ENCODE measurements at places on chromosomes 5 and 9.

DNA sequence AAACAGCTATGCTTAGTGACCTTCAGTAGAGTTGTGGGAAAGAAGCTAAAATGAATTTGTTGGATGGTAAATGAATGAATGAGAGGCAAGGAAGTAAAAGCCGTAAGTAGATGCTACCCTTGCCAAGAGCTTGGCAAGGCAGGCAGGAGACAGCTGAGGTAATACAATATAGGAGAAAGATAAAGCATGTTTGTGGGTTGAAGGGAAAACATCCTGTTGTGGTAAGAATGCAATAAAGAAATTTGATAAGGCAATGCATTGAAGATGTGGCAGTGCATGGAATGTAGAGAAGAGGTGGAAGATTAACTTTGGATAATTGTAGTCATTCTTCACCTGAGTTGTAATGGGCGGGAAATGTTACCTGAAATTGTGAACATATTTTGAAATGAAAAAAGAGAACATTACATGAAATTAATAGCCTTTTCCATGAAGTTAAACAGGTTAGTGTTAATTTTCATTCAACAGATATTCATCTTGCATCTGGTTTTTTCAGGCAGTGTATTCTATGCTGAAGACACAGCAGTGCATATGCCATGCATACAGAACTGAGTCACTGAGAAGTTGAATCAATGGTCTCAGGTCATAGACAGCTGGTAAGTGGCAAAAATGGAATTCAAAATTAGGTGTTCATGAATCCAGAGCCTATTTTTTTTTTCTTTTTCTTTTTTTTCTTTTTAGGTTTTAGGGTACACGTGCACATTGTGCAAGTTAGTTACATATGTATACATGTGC is 43.4 kb upstream of the SPINK5 start:
- DNase-seq = no peak

DNA sequence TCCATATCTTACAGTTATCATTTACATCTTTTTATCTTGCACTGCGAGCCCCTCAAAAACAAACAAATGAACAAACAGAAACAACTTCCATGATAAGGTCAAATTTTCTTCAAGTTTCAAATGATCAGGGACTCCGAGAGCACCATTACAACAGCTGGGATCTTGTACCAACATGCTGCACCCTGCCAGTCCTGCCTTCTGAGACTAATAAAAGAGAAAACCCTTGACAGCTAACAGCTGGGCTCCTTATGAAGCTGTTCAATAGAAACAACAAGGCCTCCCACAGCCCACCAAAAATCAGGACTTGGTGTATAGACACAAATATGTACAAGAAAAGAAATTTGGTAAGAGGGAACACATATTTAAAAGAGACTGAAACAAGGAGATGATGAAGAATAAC is 985.3 kb upstream of the DMAC1 start:
- peak; percentile 33 for DNase-seq

DNA sequence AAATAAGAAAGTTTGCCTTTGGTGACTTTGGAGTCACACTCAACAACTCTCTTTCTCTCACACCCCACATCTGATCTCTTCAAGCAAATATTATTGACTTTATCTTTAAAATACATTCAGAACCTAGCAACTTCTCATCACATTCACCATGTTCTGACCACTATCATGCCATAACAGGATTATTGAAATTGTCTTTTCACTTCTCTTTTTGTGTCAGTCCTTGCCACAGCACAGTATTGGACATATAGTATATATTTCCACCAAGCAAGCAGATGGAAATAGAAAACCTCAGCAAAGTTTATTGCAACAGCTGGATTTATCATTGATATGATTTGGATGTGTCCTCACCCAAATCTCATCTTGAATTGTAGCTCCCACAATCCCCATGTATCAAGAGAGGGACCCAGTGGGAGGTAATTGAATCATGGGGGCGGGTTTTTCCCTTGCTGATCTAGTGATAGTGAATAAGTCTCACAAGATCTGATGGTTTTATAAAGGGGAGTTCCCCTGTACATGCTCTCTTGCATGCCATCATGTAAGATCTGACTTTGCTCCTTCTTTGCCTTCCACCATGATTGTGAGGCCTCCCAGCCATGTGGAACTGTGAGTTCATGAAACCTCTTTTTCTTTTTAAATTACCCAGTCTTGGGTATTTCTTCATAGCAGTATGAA is 26.9 kb upstream of the ITGA1 start:
- DNase-seq = no peak

DNA sequence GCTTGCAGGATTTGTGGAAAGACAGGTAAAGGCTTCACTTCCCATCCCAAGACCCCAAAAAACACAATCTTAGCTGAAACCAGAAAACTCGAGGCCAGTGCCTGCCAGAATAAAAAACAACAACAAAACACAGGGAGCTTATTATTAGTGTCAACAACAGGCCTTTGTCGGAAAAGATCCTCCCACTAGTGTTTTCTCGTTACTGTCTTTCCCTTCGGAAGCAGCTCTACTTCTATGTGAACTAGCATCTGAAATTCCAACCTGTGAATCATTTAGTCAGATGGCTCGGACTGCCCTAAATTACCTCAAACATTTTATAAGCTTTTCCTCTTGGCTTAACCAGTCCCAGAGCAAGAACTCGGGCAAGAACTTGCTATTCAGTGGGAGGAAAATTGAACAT is 122.2 kb upstream of the GNA14 start:
- no peak for DNase-seq

DNA sequence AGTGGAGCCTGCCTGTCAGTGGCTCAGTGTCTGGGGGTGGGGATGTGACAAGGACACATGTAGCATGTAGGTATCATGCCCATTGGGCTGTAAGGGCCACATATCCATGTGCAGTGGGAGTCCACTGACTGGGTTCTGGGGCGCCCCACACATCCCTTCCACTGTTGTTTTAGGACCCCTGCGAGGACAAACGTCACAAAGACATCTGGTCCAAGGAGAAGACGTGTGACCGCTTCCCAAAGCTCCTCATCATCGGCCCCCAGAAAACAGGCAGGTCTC is 33.4 kb downstream of the NDST1 start:
- no peak for DNase-seq

DNA sequence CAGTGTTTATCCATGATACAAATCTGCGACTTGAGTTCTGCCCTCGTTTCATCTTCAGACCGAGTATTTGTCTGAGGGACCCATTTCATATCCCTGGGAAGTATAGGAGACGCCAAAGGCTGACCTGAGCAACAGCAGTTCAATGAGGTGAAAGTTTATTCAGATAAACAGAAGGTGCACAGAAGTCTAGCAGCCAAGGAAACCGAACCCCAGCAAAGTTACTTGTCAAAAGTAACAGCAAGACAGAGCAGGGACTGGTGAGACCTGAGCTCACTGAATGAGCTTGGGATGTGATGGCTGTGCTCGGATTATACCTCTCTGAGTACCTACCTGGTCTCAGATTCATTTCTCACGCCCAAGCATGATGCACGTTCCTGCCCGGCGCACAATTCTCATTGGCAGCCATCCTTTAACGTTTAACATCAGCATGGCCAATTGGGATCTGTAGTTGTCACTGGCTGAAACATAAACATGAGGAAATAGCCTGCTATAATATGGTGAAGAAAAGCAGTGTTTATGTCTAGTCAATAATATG is 599 bp downstream of the LYRM7 start:
- DNase-seq = no peak

GRCh38 chr5:152811988-152812387 is 406.9 kb upstream of the NMUR2 start:
- no peak for DNase-seq

DNA sequence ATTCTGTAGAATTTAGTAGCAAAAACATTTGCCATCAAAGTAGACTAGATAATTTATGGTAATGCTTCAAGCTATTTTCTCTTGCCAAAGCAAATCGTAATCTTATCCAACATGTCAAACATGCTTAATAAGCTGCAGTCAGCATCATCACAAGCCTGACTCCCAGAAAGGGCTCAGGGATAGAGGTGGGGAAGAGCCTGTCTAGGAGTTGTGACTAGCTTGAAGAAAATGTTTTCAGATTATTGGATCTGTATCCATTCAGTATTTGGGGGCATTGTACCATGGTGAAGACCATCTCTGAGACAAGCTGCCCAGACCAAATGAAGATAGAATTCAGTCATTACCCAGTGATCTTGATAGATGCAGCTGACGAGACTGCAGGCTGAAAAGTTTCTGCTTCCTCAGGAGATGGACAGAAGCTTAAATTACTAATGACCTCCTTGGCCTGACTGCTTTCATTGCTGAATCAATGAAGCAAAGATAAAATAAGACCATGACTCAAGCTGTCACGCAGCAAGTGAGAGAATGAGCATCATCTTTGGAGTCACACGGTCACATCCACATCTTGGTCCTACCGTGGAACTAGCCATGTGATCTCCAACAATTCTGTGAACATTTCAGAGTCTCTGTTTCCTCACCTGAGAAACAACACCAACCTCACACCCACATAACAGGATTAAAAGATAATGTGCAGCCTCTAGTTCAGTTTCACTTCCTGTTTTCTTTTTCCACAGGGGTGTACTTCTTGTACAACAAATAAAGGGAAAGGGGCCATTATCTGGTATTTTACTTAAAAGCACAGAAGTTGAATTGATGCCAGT is 9.4 kb downstream of the ERAP2 start:
- DNase-seq = no peak

DNA sequence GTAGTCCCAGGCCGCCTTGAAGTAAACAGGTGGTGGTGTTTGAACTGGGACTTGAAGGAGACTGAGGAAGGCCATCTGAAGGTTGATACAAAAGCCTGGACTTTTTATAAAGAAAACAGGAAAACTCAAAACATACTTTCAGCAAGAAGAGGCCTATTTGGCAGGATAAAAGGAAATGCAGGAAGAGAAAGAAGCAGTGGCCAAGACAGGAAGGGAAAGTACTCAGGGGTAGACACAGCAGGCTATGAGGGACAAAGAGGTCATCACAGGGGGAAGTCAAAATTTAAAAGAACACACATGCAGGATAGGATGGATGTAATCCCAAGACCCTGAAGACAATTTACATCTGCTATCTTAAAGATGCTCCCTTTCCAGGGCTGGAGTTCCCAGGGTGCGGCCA is 13.0 kb downstream of the TLE1 start:
- no peak for DNase-seq

- no peak for DNase-seq
Observed at GRCh38 chr5:59959330-59959729, 65.8 kb upstream of the PDE4D start.

GRCh38 chr9:120336021-120336752 is 243.8 kb downstream of the CDK5RAP2 start:
- DNase-seq = no peak

DNA sequence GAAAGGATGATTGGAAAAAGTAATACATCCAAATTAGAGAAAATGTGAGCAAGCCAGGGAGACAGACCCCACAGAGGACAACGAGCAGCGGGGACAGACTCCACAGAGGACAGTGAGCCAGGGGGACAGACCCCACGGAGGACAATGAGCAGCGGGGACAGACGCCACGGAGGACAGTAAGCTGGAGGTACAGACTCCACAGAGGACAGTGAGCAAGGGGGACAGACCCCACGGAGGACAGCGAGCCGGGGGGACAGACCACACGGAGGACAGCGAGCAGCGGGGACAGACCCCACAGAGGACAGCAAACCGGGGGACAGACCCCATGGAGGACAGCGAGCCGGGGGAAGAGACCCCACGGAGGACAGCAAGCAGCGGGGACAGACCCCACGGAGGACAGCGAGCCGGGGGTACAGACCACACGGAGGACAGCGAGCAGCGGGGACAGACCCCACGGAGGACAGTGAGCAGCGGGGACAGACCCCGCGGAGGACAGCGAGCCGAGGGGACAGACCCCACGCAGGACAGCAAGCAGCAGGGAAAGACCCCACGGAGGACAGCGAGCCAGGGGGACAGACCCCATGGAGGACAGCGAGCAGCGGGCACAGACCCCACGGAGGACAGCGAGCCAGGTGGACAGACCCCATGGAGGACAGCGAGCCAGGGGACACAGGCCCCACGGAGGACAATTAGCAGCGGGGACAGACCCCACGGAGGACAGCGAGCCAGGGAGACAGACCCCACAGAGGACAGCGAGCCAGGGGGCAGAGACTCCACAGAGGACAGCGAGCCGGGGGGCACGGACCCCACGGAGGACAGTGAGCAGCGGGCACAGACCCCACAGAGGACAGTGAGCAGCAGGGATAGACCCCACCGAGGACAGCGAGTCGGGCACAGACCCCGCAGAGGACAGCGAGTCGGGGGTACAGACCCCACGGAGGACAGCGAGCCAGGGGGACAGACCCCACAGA is 1.9 kb upstream of the ZDHHC11 start:
- DNase-seq = no peak

- DNase-seq = no peak
Observed at GRCh38 chr5:116739571-116739970, 164.9 kb upstream of the SEMA6A start.

GRCh38 chr5:113085084-113085414 is 108.5 kb downstream of the DCP2 start:
- DNase-seq = no peak

DNA sequence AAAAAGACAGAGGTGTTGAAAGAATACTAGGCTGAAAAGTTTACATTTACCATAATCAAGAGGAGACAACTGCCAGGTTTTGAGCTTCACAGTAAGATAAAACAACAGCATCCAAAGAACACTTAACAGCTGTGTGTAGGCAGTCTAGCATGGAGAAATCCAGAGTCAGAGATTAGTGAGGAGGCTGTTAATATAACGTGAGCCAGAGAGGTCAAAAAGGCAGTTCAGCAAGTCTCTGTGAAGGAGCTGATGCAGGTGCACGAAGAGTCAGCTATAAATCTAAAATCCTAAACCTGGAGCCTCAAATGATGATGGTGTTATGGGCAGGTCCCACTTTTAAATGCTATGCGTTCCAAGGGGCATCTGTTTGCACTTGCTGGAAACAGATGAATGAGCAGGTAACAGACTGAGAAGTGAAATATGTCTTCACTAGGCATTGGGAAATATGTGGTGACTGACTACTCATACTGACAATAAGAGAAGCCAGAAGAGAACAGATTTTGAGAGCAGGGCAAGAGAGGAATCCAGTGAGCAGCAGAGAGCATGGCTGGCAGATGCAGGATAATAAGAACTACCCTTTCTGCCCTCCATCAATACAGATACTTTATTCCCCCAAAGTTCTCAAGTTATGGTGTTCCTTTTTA is 8.7 kb downstream of the APTX start:
- peak; percentile 16 for DNase-seq

DNA sequence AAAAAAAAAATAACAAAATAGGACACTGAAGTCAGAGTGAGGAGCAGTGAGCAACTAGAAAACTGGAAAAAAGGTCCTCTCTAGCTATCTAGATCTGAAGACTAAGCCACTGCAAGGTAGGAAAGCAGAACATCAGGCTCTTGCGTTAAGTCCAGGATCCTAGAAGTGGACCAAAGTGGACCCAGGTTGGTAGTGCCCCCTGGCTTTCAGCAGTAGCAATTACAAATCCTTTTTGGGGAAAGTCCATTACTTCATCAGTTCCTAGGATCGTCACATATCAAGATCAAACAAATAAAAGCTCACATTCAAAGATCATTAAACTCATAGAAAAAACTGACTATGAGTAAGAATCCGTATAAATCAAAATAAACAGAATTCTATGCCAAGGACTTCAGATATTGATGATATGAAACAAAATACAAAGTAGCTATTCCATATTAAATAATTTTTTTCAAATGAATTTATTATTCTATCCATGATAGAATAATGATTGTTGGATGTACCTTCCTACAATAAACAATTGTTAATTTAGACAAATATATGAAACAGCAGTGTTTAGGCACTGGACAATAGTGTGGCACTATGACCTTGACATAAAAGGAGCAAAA is 6.5 kb upstream of the RICTOR start:
- DNase-seq = no peak
